ENCODE measurements at places on chromosomes 1 and 21. TPM values are rescaled to one million over a fixed set of nuclear protein-coding genes. Genes with fewer than 3 reads are reported as not detected.

BEND5 gene
- 9.4 TPM for polyA plus RNA-seq

KRTAP10-1 gene
- not detected for polyA plus RNA-seq

CAMTA1 gene
- polyA plus RNA-seq, result 153 TPM

LCE1C gene
- polyA plus RNA-seq, result not detected

F13B gene
- not detected for polyA plus RNA-seq

S100B gene
- 1,112 TPM for polyA plus RNA-seq

S100A7A gene
- not detected for polyA plus RNA-seq

SPATA45 gene
- polyA plus RNA-seq, result 1.7 TPM

IGFN1 gene
- polyA plus RNA-seq, result not detected

SDCCAG8 gene
- polyA plus RNA-seq, result 135 TPM

PEX14 gene
- polyA plus RNA-seq, result 3.2 TPM

WASF2 gene
- polyA plus RNA-seq, result 3.3 TPM

SUSD4 gene
- polyA plus RNA-seq, result 153 TPM

MPZ gene
- polyA plus RNA-seq, result not detected

HMCN1 gene
- not detected for polyA plus RNA-seq

HEATR1 gene
- polyA plus RNA-seq, result 20.7 TPM

CFHR1 gene
- not detected for polyA plus RNA-seq

WNT2B gene
- 1.3 TPM for polyA plus RNA-seq

GPR3 gene
- 0.19 TPM for polyA plus RNA-seq

JUN gene
- 0.90 TPM for polyA plus RNA-seq

GBP6 gene
- polyA plus RNA-seq, result not detected

BLACAT1 gene
- polyA plus RNA-seq, result not detected

AMY1A gene
- polyA plus RNA-seq, result not detected

PGLYRP4 gene
- not detected for polyA plus RNA-seq

LYPD8 gene
- 6.6 TPM for polyA plus RNA-seq

CACNA1S gene
- polyA plus RNA-seq, result not detected

RGS4 gene
- polyA plus RNA-seq, result 2.1 TPM

CFHR2 gene
- not detected for polyA plus RNA-seq

CD1B gene
- not detected for polyA plus RNA-seq

GPR25 gene
- not detected for polyA plus RNA-seq

MATN1 gene
- polyA plus RNA-seq, result not detected

OR6K6 gene
- polyA plus RNA-seq, result not detected
